ENCODE measurements at places on chromosomes 6 and 20. TPM values are rescaled to one million over a fixed set of nuclear protein-coding genes. Genes with fewer than 3 reads are reported as not detected.

DNA sequence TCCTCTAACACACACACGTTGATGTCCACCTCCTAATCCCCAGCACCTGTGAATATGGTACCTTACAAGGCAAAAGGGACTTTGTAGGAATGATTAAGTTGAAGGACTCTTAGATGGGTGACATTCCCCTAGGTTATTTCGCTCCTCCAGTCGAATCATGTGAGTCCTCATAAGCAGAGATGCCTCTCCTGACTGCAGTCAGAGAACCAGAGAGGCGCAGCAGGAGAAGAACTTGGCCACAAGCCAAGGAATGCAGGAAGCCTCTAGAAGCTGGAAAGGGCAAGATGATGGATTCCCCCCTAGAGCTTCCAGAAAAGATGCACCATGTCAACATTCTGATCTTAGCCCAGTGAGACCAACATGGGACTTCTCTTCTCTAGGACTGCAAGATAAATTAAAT is 133.1 kb upstream of the PTPRT start:
- H3K36me3 ChIP-seq, result no peaks in the 10 kb centered on the region
- H3K4me1 ChIP-seq, result no peaks in the 10 kb centered on the region
- DNase-seq, result peak; percentile 56
- H3K27ac ChIP-seq, result no peak overlapping the region
- H3K27me3 ChIP-seq, result no peaks in the 10 kb centered on the region

GRCh38 chr6:136737871-136738691 is 54.2 kb downstream of the MAP3K5 start:
- H3K4me1 ChIP-seq, result peaks cover 14% of the 10 kb centered on the region
- peak; percentile 93 for DNase-seq
- H3K27me3 ChIP-seq, result no peaks in the 10 kb centered on the region
- no peak overlapping the region for H3K27ac ChIP-seq

Gene ASIP
- not detected for total RNA-seq

GRCh38 chr6:165987483-165988301 is 180.0 kb downstream of the TBXT start:
- peaks cover 13% of the 10 kb centered on the region for H3K4me1 ChIP-seq
- peaks cover 100% of the 10 kb centered on the region for H3K27me3 ChIP-seq
- peak overlapping the region; percentile 49 for H3K4me3 ChIP-seq

- no peaks in the 10 kb centered on the region for H3K27me3 ChIP-seq
- no peaks in the 10 kb centered on the region for H3K4me1 ChIP-seq
- no peaks in the 10 kb centered on the region for H3K36me3 ChIP-seq
- DNase-seq, result peak; percentile 64
Measured at GRCh38 chr6:119129968-119130484, 51.6 kb upstream of the FAM184A start.

DNA sequence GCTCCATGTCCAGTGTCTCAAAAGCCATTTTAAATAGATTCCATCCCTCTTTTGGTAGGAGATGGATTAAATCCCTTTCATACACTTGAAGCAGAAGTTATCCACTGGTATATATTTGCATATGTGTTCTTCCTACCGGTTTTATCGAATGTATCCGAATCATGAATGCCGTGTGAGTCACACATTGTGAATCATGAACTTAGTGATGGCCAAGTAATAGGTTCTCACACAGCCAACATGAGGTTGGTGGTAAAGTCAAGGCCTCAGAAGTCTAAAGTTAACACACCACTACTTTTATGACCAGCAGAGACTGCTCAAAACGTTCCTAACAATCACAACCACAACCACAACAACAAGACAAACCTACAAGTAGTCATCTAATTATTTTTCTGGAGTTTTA is 345.5 kb downstream of the THBS2 start:
- DNase-seq, result no peak
- H3K4me3 ChIP-seq, result no peak overlapping the region
- no peaks in the 10 kb centered on the region for H3K4me1 ChIP-seq
- no peak overlapping the region for H3K27ac ChIP-seq
- no peaks in the 10 kb centered on the region for H3K36me3 ChIP-seq
- no peaks in the 10 kb centered on the region for H3K27me3 ChIP-seq

GRCh38 chr6:74431873-74432580 is 736.0 kb downstream of the CD109 start:
- no peak for DNase-seq
- no peaks in the 10 kb centered on the region for H3K4me1 ChIP-seq
- H3K36me3 ChIP-seq, result no peaks in the 10 kb centered on the region
- H3K27ac ChIP-seq, result no peak overlapping the region

GRCh38 chr20:8972963-8973705 is 95.8 kb upstream of the PLCB4 start:
- H3K27ac ChIP-seq, result no peak overlapping the region
- no peaks in the 10 kb centered on the region for H3K27me3 ChIP-seq
- no peak for DNase-seq
- H3K4me3 ChIP-seq, result no peak overlapping the region
- no peaks in the 10 kb centered on the region for H3K36me3 ChIP-seq

DNA sequence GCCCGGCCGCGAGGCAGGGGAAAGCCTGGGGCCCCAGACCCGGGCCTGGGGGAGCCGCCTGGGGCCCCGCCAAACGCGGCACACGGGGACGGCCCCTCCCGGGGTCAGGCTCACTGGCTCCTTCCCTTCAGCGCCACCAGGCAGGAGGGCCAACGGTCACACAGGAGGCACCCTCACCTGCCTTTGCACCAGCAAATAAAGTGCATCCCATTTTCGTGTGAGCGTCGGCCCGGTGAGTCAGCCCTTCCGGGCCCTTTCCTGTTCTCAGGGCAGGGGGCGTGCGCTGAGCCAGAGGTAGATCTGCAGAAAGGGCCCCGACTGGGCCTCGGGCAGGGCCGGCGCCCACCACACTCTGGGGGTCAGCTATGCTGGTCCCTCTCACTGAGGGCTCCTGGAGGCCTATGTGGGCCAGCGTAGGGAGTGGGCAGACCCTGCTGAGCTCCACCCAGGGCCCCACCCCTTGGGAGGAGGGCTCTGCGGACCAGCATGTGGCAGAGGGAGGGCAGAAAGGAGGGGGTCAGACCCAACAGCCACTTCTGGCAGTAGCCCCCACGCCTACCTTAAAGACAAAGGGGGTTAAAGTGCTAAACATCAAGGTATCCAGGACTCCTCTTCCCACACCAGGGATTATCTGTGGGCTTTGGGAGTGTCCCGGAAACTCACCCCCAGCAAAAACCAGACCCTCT is 931 bp upstream of the UCKL1 start:
- no peaks in the 10 kb centered on the region for H3K27me3 ChIP-seq
- H3K4me1 ChIP-seq, result peaks cover 14% of the 10 kb centered on the region
- peak overlapping the region; percentile 40 for H3K4me3 ChIP-seq
- H3K27ac ChIP-seq, result peak overlapping the region; percentile 5

DNA sequence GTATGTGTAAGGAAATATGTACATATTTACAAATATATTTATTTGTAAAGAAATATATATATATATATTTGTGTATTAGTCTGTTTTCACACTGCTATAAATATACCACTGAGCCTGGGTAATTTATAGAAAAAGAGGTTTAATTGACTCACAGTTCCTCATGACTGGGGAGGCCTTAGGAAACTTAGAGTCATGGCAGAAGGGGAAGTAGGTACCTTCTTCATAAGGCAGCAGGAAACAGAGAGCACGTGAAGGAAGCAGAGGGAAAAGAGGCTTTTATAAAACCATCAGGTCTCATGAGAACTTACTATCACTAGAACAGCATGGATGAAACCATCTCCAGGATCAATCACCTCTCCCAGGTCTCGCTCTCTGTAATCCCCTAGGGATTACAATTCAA is 644.5 kb upstream of the HS3ST5 start:
- no peak overlapping the region for H3K27ac ChIP-seq
- H3K27me3 ChIP-seq, result no peaks in the 10 kb centered on the region
- H3K36me3 ChIP-seq, result no peaks in the 10 kb centered on the region
- no peaks in the 10 kb centered on the region for H3K4me1 ChIP-seq
- DNase-seq, result no peak

GRCh38 chr6:107679457-107679856 is 144.7 kb downstream of the SCML4 start:
- H3K4me3 ChIP-seq, result no peak overlapping the region
- peak; percentile 40 for DNase-seq
- H3K27me3 ChIP-seq, result no peaks in the 10 kb centered on the region
- H3K27ac ChIP-seq, result no peak overlapping the region

DNA sequence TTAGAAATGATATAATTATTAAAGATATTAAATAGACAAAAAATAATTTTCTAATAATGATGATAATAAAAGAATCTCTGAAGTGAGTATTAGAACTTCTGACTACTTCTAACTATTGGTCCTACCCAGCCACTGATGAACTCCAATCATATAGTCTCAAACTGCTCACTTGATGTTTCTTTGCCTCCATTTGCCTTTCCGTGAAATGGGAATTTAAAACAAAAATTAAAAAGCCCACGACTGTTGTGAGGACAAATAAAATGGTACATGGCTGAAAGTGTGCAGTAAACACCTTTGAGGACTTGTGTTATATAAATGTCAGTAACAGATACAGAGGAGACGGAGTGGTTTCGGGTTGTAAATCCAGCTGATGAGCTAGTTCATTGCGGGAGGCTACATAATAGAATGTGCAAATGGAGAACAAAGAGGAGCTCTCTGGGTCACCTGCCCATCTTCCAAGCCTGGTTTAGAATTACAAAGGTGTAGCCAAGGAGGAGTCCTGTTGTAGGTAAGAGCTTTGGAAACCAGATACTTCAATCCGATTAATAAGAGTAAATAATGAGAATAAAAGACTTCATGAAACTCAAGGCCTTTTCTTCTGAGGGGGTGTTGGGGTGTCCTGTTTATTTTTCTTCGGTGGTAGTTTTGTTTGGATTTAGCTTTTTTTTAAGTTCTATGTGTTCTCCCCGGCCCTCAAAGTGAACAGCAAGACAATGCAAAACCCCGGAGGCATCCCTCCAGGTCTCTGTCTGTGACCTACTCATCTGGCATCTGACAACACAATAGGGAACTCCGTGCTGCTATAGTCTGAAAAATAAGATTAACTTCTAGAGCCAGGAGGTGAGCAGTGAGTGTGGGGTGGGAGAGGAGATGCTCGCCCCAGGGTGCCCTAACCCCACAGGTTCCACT is 4.4 kb upstream of the PXDC1 start:
- DNase-seq, result no peak
- no peaks in the 10 kb centered on the region for H3K4me1 ChIP-seq
- no peak overlapping the region for H3K27ac ChIP-seq
- H3K36me3 ChIP-seq, result no peaks in the 10 kb centered on the region

Gene COL21A1
- 1.4 TPM for total RNA-seq

GRCh38 chr6:154458565-154459470 is 51.7 kb downstream of the CNKSR3 start:
- no peaks in the 10 kb centered on the region for H3K36me3 ChIP-seq
- DNase-seq, result peak; percentile 24
- H3K4me1 ChIP-seq, result peaks cover 4% of the 10 kb centered on the region
- no peak overlapping the region for H3K4me3 ChIP-seq
- H3K27me3 ChIP-seq, result no peaks in the 10 kb centered on the region

GRCh38 chr6:33276864-33277662 is at the start of gene B3GALT4:
Gene B3GALT4, plus strand, starts transcription at chr6:33277123. Its CDS starts 297 bp downstream, at chr6:33277420.
- peaks cover 10% of the 10 kb centered on the region for H3K4me1 ChIP-seq
- peak; percentile 83 for DNase-seq
- peaks cover 27% of the 10 kb centered on the region for H3K36me3 ChIP-seq
- peak within 1 kb of the TSS; percentile 42 for H3K27ac ChIP-seq
- H3K4me3 ChIP-seq, result peak within 1 kb of the TSS; percentile 51
- H3K27me3 ChIP-seq, result no peaks in the 10 kb centered on the region

Gene KIZ
- total RNA-seq, result 55.4 TPM

Gene ABHD16B
- not detected for total RNA-seq

DNA sequence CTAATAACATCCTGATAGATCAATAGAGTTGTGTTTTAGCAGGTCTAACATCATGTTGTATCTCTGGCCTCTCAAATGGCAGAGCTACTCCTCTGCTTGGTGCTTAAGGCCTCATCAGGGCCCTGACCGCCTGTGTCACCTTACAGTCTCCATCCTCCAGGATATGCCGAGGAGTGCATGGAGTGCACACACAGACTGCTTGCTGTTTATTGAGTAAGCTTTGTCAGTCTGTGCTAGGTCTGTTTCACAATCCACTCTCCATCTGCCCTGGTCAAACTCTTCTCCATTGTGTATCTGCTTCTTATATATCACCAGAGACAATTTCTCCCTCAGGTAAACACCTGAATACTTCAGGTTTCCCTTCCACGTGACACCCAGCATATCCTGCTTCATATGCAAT is 136.1 kb downstream of the SLC24A3 start:
- DNase-seq, result no peak
- no peaks in the 10 kb centered on the region for H3K27me3 ChIP-seq
- no peak overlapping the region for H3K27ac ChIP-seq

DNA sequence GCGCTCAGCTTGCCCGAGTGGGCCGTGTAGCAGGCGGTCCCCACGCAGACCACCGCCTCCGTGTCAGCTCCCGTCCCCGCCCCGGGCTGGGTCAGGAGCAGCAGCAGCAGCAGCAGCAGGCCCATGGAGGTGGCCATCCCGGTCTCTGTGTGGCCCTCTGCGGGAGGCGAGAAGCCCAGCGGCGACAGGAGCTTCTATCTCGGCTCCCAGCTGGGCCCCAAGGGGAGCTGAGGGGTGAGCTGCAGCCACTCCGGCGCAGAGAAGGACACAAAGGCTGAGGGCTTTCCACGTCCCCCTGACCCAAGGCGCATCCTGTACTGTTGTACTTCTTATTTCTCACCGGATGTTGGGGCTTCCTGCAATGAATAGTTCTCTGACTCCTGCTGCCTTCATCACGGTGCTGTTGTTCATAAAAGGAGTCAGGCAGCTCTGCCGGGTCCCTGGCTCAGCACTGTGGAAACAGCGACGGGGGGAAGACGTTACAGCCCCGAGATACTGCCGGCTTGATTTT is at the start of gene CD93:
Gene CD93, minus strand, starts transcription at position 269 of the 511 bp plus-strand sequence. Its CDS starts 132 bp downstream, at position 137.
- H3K36me3 ChIP-seq, result no peaks in the 10 kb centered on the region
- H3K27me3 ChIP-seq, result no peaks in the 10 kb centered on the region
- no peak for DNase-seq
- peaks cover 11% of the 10 kb centered on the region for H3K4me1 ChIP-seq

Gene EMILIN3
- total RNA-seq, result 1.3 TPM

DNA sequence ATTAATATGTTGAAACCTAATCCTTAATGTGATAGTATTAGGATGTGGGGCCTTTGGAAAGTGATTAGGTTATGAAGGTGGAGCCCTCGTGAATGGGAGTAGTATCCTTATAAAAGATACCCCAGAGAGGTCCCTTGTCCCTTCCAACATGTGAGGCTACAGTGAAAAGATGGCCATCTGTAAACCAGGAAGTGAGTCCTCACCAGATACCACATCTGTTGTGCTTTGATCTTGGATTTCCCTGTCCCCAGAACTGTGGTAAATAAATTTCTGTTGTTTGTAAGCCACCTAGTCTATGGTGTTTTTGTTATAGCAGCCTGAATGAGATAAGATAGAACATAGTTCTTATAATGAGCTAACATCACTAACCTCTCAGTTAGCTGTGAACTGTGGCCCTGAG is 16.6 kb upstream of the CALHM6 start:
- DNase-seq, result no peak
- H3K4me1 ChIP-seq, result no peaks in the 10 kb centered on the region
- H3K27ac ChIP-seq, result no peak overlapping the region
- no peaks in the 10 kb centered on the region for H3K27me3 ChIP-seq

GRCh38 chr6:10883312-10884244 is 1.7 kb upstream of the GCM2 start:
- no peaks in the 10 kb centered on the region for H3K4me1 ChIP-seq
- no peak overlapping the region for H3K27ac ChIP-seq
- H3K27me3 ChIP-seq, result peaks cover 92% of the 10 kb centered on the region
- no peaks in the 10 kb centered on the region for H3K36me3 ChIP-seq

Gene GNAS-AS1
- 1.8 TPM for total RNA-seq

- no peak overlapping the region for H3K27ac ChIP-seq
- no peaks in the 10 kb centered on the region for H3K4me1 ChIP-seq
- no peak overlapping the region for H3K4me3 ChIP-seq
- H3K36me3 ChIP-seq, result no peaks in the 10 kb centered on the region
- DNase-seq, result no peak
- H3K27me3 ChIP-seq, result no peaks in the 10 kb centered on the region
Measured at GRCh38 chr6:74752303-74752702, 453.6 kb downstream of the COL12A1 start.

Data from cardiac muscle cell (in vitro differentiated cells and primary cell).